Lung microvascular endothelial cell (primary cell): ENCODE measurements at places on chromosomes 2 and 18. TPM values are rescaled to one million over a fixed set of nuclear protein-coding genes. Genes with fewer than 3 reads are reported as not detected.
A peak's percentile ranks its signal among the peaks of the same experiment; 100 is the strongest.

GRCh38 chr18:49742316-49743116 lies 70.8 kb downstream of the ACAA2 start:
- DNase-seq: no peak

DNA sequence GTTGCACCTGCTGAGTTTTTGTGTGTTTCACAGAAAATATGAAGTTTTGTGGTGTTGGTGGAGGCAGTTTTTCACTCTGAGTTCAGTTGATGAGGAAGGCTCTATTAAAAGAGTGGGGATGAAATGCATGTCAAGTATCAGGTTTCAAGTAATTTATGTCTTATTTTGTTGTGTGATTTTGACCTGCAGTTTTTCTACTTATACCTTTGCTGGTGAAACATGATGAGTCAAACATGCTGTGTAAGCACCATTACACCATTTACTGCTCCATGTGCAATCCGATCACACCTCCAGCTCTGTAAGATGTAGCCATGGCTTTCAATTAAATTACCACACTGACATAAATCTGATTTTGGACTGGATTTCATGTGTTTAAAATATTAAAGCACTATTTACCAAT lies 174.5 kb upstream of the ZEB2 start:
- DNase-seq: no peak

DNA sequence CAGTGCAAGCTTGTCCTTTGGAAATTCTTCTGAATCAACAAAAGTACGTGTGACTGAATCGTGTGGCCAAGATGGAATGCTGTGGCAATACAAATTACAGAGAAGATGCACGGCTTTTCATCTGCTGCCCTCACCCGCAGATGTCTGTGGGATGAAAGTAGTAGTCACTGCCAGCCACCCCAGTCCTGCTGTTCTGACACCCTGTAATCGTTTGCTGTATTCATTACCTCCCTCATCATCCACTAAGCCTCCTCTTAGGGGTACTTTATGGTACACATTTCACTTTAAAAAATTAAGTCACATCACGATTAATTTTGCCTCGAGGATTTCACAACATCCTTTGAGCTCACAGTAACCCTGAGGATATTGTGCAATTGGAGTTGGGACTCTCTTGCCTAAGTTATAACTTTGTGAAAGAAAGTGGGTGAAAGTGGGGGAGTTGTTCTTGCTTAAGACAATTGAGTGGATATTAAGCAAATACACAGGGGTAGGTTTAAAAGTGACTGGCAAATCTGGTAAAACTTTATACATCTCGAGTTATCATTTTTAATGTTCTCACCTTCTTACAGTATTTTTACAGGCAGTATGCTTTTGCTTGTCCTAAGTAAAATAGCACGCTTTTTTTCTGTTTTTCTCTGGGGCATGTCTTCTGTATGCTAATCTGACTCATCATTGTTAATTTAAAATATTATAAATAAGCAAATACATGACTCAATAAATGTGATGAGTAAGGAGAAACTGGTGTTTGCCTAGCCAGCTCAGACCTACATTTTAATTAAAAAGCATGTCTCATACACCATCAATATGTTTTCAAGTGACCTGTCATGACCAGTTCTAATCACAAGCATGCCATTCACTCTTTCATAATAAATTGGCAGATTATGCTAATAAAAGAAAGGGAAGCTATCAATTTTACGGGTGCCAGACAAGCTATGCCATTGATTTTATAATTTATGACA lies 680.9 kb downstream of the IRS1 start:
- no peak for DNase-seq

- DNase-seq: no peak
Measured at GRCh38 chr2:102975996-102976975, 214.5 kb downstream of the TMEM182 start.

DNA sequence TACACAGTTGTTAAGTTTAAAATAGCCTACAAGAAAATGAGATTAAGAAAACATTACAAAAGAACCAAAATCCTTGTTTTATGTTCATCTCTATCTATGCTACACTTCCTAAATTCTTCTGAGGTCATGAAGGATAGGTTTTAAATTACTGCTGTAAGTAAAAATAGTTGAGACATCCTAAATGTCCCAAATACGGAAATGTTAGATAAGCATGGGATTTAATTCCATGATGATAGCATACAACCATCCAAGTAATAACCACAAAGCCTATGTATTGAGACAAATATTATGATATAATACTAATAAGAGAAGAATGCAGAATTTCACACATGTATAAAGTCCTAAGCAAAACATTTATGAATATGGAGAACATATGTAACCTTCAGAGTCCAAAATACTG lies 34.1 kb downstream of the PIEZO2 start:
- no peak for DNase-seq

DNA sequence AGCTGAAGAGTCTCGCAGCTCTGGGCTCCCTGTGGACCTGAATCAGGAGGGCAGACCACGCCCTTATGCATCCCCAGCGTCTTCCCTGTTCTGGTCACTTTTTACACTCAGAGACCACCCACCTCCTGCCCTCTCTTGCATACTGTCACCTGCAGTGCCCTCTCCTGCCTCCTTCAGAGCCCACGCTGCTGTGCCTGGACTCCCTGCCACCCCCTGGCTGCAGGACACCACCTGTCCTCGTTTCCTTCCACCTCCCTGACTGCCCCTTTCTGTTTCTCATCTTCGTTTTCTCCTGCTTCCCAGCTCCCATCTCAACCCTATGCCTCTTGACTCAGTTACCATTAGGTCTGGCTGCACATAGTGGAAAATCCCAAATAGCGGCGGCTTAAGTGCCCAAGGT lies 9.2 kb upstream of the INHBB start:
- DNase-seq: no peak

DNA sequence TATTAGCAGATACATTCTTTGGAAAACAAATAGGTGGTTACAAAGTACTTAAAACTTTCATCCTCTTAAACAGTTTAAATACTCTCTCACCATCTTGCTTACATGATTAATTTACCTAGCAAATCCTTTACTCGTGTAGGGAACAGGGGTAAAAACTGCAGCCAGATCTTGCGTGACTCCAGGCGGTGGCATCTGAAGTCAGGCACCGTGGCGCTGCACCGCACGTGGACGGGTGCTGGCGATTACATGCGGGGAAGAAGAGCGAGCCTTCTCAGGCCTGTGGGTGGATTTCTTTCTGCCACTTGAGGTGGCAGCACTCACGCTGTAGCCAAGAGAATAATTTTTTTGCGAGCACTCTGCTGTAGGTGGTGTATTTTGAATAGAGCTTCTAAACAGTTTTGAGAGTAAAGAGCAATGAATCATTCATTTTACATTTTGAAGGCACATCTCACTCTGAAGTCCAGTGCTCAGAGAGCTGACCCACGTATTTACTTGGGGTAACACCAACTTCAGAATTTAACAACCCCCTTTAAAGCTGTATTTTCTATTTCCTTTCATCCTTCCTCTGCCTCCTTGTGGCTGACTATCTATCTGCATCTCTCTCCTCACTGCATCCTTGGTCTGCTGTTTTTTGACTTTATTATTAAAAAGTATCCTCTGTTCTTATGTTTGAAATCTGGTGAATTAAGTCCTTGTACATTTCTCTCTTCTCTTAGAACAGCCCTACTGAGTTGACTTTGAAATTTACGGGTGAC lies 68.9 kb downstream of the EPAS1 start:
- no peak for DNase-seq

DNA sequence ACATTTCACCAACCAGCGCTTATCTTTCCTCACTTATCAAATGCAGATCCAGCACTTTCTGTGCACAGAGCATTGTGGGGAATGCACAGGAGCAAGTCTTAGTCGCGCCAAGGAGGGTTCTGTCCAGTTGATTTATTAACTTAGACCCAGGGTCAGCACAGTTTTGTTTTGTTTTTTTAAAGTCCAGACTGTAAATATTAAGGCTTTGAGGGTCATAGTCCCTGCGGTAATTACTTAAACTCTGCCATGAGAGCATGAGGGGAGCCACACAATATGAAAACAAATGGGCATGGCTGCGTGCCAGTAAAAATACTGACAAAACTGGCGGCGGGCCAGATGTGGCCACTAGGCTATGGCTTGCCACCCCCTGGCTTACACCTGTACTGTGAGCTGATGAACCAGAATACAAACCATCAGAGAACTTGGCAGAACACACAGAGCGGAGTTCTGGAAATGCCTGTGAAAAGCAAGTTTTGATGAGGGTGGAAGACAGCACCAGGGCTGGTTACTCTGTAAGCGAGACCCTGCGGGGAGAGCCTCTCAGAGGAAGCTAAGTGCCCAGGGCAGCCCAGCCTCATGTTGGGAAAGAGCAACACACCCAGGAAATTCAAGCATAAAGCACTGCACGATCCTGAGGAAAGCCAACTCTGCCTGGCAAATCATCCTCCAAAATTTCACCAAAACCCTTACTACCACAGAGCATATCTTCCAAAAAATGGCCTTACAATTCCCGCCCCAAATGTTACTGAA lies 43.6 kb downstream of the L3MBTL4 start:
- no peak for DNase-seq

DNA sequence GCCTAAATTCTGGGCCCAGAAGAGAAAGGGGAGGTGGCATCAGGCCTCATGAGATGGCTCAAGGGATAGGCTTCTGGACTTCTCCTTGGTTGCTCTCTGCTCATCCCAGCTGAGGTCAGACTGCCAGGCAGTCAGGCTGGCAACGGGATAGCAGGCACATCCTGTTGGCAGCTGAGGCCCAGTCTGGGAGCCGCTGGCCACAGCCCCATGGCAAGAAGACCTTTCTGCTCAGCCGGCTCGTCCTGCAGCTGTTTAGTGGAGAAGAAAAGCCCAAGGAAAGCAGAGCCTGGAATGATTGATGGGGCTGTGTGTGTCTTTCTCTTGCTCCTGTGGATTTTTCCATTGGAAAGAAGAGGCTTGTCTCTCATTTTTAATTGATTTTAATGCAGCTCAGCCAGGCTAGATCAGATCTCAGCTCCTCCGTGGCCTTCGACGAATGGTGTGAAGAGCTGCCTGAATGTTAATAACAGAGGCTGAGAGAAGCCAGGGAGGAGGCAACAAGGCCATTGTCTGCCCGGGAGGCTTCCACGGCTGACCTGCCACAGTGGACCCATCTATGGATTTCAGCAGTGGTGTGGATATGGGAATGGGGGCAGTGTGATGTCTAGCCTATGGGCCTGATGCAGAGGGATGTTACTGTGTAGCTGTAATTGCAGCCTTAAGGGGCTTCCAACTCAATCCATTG lies 99.5 kb downstream of the HS1BP3 start:
- no peak for DNase-seq

- DNase-seq: no peak
Measured at GRCh38 chr2:158094487-158095092, 7.1 kb upstream of the UPP2 start.

DNA sequence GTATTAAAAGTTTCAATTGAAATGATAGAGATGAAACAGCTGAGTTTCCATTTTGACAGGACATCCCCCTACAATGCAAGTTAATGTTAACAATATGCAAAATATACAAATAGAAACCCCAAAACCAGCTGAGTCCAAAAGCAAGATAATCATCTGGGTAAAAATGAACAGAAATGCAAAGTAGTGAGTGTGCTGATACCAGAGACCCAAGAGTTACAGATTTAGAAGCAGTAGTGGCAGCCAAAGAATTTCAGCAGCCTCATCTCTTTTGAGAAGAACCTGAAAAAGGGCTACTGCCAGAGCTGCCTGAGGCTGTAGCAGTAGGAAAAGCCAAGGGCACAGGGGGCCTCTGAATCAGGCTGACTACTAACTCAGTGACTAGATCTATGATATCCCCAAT lies 82.6 kb downstream of the THADA start:
- DNase-seq: no peak

GRCh38 chr2:85778646-85779379 lies 25.0 kb downstream of the ATOH8 start:
- DNase-seq: no peak

DNA sequence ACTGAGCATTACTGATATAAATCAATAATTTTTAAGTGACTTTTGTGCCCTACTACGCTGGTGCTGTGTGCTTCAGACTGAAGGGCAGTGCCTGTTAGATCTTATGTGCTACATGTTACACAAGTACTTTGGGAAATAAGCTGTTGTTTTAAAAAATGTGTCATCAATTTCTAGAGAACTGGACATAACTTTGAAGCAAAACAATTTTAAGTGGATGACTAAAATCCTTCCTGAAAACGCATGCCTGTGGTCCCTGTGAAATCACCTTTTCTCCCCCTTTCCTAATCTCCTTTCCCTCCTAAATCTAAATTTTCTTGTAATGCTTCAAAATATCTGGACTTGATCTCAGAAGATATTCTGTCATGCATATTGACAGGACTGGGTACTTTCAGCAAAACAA lies 7.1 kb upstream of the IL1RL1 start:
- DNase-seq: no peak

- DNase-seq: no peak
Measured at GRCh38 chr2:173058673-173059072, 17.0 kb upstream of the MAP3K20 start.

SERPINB2 gene
- total RNA-seq: 0.20 and 0.22 TPM in 2 replicates

PSMD1 gene
- total RNA-seq: 103 and 115 TPM in 2 replicates

- peak; percentile 11 for DNase-seq
Measured at GRCh38 chr18:32081881-32082280, 9.8 kb upstream of the RNF138 start.

MC5R gene
- total RNA-seq: not detected in 2 replicates

NLRC4 gene
- total RNA-seq: not detected in 2 replicates

AFF3 gene
- under 0.01 TPM in 2 replicates for total RNA-seq

DNA sequence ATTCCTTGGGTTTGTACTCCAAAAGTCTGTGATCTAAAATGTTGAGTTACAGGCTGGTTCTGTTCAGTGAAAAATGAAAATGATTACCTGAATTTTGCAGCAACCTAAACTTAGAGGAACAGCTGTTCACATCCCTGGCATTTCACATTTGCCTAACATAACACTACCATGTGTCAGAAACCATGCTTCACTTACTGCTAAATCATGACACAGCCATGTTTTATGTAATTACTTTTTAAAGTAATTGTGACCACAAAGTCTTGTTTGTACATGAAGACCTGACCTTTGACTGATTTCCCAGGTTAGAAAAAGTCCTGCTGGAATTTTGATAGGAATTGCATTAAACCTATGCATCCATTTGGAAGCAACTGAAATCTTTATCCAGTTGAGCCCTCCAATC lies 79.1 kb downstream of the FAM168B start:
- no peak for DNase-seq

- no peak for DNase-seq
Measured at GRCh38 chr2:106208399-106208798, 14.3 kb upstream of the UXS1 start.

GRCh38 chr18:3472681-3473544 lies 22.9 kb downstream of the TGIF1 start:
- peak; percentile 59 for DNase-seq

- DNase-seq: no peak
Measured at GRCh38 chr2:128498589-128498988, 179.9 kb upstream of the HS6ST1 start.

SIX2 gene
- total RNA-seq: not detected in 2 replicates

GRCh38 chr18:2222270-2223185 lies 348.8 kb downstream of the METTL4 start:
- DNase-seq: no peak

- DNase-seq: peak; percentile 55
Measured at GRCh38 chr2:149561309-149561926, 26.2 kb downstream of the MMADHC start.

DNA sequence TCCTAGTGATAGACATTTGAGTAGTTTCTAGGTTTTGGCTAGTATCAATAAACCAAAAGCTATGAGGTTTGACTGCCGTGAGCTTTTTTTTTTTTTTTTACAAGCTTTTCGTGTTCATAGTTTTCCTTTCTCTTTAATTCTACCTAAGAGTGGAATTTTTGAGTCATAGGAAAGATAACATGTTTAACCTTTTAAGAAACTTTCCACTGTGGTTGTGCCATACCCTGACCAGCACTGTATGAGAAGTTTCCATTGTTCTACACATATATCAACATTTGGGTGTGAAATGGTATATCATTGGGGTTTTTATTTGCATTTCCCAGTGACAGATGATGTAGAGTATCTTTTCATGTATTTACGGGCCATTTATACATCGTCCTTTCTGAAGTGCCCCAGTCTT lies 31.7 kb downstream of the UBE2F start:
- DNase-seq: peak; percentile 54

MSTN gene
- not detected in 2 replicates for total RNA-seq
